ENCODE measurements at places on chromosomes 12 and 14.
A peak's percentile ranks its signal among the peaks of the same experiment; 100 is the strongest.

DNA sequence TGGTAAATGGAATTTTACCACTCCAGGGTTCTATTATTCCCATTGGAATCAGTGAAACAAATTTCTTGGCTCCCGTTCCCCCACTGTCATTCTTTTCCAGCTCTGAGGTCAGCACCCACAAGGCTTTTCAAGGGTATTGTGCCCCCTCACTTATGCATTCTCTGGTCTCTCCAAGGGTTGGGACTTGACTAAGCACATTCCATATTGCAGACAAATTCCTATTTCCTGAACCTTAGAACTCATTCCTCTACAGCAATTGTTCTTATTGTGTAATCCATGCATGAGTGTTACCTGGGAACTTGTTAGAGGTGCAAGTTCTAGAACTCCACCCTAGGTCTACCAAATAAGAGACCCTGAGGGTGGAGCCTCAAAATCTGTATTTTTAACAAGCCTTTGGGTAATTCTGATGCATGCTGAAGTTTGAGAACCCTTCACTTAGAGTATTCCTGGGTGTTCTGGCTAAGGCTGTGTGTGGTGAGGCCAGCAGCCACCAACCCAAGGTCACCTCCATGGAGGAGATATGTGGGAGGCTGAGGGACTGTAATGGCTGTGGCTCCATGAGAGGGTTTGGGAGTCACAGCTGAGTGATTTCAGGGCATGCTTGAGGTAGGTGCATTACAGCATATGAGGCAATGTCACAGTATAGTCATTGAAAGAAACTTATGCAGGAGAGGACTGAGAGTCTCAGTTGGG, 150.9 kb downstream of the TTC6 start:
- no peak for DNase-seq

DNA sequence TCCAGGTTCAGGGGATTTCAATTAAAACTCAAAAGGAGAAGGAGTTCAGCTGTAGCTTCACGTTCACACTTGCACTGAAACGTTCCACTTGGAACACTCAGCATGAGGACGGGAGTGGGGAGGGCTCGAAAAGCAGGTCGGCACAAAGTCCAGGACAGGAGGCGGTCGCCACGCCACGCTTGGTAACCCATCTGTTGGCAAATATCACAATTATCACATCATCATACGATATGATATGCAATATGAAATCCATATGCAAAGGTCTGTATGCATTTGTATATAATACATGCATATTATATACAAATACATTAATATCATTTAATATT, 17.2 kb downstream of the ADGRD1 start:
- no peak for DNase-seq

DNA sequence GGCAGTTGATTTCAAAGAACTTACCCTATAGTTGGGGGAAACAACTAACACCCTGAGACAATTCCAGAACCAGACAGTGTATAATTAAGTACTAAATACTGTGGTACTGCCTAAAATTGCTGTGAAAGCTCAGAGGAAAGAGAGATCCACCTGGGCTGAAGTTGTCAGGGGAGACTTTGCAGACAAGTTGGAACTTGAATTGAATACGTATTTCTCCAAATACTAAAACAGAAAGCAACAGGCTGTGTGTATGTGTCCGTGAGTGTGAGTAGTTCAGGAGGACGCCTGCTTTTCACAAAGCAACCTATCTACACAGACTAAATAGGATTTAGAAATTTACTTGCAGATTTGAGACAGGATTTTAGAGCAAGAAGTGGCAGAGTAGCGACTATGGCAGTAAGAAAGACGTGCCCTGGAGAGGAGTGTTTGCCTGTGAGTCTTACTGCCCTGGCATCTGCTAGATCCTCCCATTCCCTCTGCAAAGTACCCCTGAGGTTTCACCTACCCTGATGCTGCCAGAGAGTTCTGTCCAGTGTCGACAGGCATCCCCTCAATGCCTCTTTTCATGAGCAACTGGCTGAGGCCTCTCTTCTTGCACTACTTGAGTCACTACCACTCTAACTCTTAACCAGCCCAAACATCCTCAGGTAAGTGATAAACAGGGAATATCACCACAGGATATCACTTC, 37.4 kb upstream of the BMP4 start:
- DNase-seq = no peak

DNA sequence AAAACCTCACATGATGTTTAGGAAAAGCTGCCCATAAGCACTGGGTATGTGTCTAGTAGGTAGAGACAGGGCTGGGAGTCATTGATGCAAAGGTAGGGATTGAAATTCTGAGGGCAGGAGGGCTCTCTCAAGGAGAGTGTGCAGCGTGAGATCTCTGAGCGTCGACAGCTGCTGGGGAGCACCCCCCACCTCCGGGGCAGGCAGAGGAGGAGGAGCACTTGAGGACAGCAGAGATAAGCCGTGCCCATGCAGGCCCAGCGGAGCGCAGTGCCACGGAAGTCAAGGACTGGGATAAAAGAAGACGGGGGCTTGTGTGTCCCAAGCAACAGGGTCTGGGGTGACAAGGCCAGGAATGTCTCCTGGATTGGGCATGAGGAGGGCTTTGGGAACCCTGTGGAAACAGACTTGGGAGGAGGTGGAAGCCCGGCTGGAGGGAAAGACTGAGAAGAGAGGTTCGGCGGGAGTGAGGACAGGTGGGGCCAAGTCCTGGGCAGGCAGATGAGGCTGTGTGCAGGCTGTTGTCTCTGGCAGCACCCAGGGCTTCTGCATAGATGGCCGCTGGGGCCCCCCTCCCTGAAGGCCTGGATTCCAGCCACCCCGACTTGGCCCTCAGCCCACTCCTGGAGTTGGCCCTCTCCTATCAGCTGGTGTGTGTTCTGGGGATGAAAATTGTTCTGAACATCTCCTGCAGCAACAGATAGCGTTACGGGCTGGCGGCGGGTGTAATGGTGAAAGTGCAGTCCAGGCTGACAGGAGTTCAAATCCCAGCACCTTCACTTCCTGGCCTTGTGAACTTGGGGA, 1.9 kb downstream of the CACNA2D4 start:
- DNase-seq = no peak

- peak; percentile 28 for DNase-seq
Observed at GRCh38 chr14:80940146-80940545, 1.4 kb downstream of the CEP128 start.

- peak; percentile 79 for DNase-seq
Observed at GRCh38 chr12:123271001-123271668, 521 bp downstream of the CDK2AP1 start.

- no peak for DNase-seq
Observed at GRCh38 chr12:1853716-1854115, 33.4 kb downstream of the LRTM2 start.

DNA sequence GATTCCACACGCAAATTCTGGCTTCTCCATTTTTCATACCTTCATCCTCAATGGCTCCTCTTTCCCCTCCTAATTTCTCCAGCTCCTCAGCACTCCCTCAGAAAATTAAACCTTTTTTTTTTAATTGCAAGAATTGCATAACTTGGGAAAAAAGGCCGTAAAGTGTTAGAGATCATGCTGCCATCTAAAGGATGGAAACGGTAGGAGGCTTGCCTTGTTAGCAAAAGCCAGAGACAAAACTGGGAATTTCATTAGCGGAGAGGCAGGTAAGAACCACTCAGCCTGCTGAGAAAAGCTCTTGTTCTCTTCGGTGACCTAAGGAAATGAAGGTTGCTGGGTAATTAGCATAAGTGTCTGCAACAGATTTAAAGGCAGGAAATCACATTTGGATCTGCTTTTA, 204.3 kb downstream of the AEBP2 start:
- no peak for DNase-seq

DNA sequence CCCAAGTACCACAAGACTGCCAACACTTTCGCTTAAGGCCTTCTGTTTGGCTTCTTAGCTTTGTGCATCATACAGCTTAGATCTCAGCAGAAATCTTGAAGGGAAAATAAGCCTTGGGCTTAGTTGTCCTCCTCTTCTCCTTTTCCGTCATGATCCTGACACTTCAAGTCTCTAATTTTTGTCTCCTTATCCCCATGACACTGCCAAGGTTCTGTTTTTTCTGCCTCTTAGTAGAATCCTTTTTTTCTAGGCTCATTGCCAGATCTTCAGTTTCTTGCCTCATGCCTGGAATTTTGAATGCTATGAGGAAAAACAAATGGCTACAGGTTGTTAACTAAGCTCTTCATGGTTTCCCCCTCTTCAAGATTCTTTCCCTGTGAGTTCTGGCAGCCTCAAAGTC, 450.4 kb downstream of the LRFN5 start:
- DNase-seq = no peak

DNA sequence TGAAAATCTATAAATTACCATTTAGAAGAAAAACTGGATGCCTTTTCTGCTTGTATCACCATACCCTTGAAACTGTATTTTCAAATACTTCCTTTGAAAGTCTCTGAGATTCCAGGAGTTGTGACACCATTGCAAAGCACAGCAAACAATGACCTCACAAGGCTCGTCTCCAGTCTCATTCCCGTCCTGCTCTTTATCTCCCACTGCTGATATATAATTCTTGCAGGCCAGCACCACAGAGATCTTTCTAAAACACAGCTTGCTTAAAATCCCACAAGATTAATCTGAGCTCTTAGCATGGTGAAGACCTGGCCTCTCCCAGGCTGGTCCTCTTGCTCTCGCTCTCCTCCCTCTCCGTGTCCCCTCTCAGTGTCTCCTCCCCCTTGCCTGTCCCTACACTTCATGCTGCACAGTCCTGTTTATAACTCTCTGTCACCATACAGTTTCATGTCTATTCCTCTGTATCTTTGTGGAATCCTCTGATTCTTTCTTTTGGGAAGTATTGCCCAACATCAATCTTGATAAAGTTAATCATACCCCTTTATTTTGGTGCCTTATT, 51.8 kb downstream of the ZFYVE21 start:
- no peak for DNase-seq

DNA sequence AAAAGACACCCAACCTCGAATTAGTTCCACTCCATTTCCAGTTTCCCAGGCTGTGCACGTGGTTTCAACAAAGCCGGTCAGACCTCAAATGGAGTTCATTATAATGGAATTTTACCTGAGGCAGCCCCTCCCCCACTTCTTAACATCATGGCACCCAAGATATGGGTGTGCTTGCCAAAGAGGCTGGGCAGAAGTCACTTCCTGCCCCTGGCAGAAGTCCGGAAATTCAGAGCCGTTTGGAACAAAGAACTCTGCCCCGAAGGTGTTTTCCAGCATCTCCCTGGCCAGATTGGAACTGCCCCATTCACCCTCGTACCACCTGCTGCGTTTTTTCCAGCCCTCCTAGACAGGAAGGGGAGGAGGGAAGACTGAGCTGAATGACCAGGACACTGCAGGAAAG, 8.2 kb downstream of the VDR start:
- no peak for DNase-seq
